Uterus (tissue), 4 donors: ENCODE measurements at places on chromosomes 7 and 10. TPM values are rescaled to one million over a fixed set of nuclear protein-coding genes. Genes with fewer than 3 reads are reported as not detected.
A peak's percentile ranks its signal among the peaks of the same experiment; 100 is the strongest.

GRCh38 chr10:1597370-1598146 lies 139.8 kb downstream of the ADARB2 start:
- no peaks in the 10 kb centered on the region for H3K36me3 ChIP-seq
- DNase-seq = no peak
- no peaks in the 10 kb centered on the region for H3K27me3 ChIP-seq
- H3K27ac ChIP-seq = no peak overlapping the region

- H3K27me3 ChIP-seq = no peaks in the 10 kb centered on the region
- H3K4me3 ChIP-seq = no peak overlapping the region
- no peaks in the 10 kb centered on the region for H3K4me1 ChIP-seq
- H3K27ac ChIP-seq = no peak overlapping the region
- DNase-seq = no peak
- no peaks in the 10 kb centered on the region for H3K36me3 ChIP-seq
These were observed 472.9 kb upstream of the COBL start for GRCh38 chr7:51789489-51789888.

DNA sequence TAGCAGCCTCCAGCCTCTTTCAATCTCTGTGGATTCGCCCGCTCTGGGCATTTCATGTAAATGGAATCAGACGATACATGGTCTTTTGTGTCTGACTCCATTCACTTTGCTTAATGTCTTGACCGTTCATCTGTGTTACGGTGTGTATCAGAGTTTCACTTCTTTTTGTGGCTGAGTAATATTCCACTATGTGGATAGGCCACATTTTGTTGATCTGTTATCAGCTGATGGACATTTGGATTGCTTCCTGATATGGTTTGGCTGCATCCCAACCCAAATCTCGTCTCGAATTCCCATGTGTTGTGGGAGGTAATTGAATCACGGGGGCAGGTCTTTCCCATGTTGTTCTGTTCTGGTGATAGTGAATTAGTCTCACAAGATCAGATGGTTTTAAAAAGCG lies 109.0 kb downstream of the LHPP start:
- DNase-seq = no peak
- H3K4me3 ChIP-seq = no peak overlapping the region
- H3K27ac ChIP-seq = no peak overlapping the region
- no peaks in the 10 kb centered on the region for H3K27me3 ChIP-seq

- no peaks in the 10 kb centered on the region for H3K27me3 ChIP-seq
- no peak overlapping the region for H3K4me3 ChIP-seq
- H3K27ac ChIP-seq = no peak overlapping the region
- H3K4me1 ChIP-seq = no peaks in the 10 kb centered on the region
- H3K36me3 ChIP-seq = no peaks in the 10 kb centered on the region
- no peak for DNase-seq
These were observed 44.0 kb upstream of the COL13A1 start for GRCh38 chr10:69757553-69758309.

GRCh38 chr7:139960157-139960556 lies 102.6 kb downstream of the PARP12 start:
- no peaks in the 10 kb centered on the region for H3K36me3 ChIP-seq
- no peak for DNase-seq
- no peak overlapping the region for H3K27ac ChIP-seq
- no peak overlapping the region for H3K4me3 ChIP-seq
- no peaks in the 10 kb centered on the region for H3K27me3 ChIP-seq

DNA sequence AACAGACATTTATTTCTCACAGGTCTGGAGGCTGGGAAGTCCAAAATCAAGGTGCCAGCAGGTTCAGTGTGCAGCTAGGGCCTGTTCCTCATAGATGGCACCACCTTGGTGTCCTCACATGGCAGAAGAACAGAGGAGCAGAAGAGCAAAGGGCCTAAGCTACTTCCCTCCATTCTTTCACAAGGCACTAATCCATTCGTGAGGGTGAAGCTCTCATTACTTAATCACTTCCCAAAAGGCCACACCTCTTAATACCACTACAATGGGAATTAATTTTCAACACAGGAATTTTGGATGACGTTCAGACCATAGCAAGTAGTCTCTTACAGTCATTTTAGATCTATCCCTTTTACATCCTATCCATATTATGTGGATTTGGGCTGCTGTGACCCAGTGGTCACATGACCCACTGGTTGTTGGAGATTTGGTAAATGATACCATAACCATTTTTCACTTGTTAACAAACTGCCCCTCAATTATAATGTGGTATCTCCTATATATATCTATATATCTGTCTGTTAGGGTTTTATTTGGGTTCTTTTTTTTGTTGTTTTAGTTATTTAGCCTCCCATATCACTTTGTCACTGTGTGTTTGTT lies 63.4 kb downstream of the BBS9 start:
- H3K27me3 ChIP-seq = no peaks in the 10 kb centered on the region
- H3K36me3 ChIP-seq = no peaks in the 10 kb centered on the region
- DNase-seq = no peak
- H3K27ac ChIP-seq = no peak overlapping the region

- no peaks in the 10 kb centered on the region for H3K4me1 ChIP-seq
- DNase-seq = no peak
- H3K27ac ChIP-seq = no peak overlapping the region
- no peak overlapping the region for H3K4me3 ChIP-seq
These were observed 29.8 kb downstream of the ASAH2 start for GRCh38 chr10:50221470-50221869.

DNA sequence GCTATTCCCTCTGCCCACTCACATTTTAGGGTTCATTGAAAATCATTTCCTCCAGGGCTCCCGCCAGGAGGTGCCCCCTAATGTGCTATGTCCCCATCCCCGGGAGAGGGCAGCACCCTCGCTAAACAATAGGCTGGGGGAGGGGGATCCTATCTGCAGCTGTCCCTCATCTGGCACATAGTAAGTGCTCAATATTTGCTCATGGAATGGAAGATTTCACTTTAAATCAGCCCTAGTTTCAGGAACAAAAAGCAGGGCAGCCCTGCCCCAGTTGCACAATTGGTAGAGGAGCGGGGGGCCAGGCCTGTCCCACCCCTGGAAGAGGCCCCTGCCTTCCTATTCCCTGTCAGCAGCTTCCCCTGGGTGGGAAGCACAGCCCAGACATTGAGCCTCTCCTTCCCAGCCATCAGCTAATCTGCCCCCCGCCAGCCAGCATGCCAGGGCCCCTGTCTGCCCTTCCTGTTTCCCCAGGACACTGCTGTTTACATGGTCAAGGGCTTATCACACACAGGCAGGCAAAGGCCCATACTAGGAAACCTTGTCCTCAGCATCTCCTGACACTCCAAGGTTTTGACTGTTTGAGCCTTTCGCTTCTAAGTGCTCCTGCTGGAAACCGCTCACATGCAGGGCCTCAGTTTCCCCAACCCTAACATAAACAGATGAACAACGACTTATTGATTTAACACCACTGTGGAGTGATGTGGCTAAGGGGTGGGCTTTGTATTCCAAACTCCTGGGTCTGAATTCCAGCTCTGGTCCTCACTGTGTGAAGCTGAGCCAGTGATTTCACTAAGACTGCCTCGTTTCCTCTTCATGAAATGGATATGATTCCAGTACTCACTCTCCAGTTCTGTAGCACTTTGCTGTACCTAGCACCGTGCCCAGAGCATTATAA lies 130.7 kb upstream of the ZMIZ1 start:
- H3K27me3 ChIP-seq = no peaks in the 10 kb centered on the region
- H3K4me3 ChIP-seq = no peak overlapping the region
- no peaks in the 10 kb centered on the region for H3K4me1 ChIP-seq
- no peaks in the 10 kb centered on the region for H3K36me3 ChIP-seq

DNA sequence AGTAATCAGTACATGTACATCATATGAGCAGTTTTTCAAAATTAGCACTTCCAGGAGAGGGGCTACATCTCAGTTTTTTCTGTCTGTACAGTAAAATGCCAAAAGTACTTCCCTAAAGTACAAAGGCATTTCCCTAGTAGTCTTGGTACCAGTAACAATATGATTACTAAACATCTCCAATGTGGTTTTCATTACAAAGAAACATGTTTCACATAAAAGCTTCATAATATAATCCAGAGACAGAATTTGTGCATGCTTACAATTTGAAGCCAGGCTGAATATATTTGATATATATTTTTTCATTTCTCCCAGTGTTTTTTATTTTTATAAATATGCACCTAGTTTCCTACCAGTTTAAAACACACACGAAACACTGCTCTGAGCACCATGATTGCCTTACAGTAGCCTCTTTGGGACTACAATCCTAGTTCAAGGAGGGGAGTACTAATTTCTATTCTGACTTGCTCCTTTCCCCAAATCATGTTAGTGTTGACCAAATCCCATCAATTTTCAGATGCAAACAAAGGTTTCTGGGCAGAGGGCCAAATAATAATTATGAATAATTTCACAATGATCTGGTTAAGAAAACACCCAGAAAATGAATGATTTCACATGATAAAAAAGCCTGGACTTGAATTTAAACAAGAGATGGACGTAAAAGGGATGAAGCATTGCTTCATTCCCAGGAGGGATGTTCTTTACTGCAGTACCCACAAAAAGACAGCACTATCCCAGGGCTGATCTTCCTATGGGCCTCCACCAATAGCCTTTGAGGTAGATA lies 201.3 kb downstream of the SLC25A13 start:
- no peak for DNase-seq
- no peak overlapping the region for H3K4me3 ChIP-seq
- no peaks in the 10 kb centered on the region for H3K27me3 ChIP-seq

- H3K27me3 ChIP-seq = no peaks in the 10 kb centered on the region
- no peak overlapping the region for H3K4me3 ChIP-seq
- H3K4me1 ChIP-seq = no peaks in the 10 kb centered on the region
- no peak overlapping the region for H3K27ac ChIP-seq
These were observed 248.4 kb upstream of the KLF6 start for GRCh38 chr10:4033341-4033896.

DNA sequence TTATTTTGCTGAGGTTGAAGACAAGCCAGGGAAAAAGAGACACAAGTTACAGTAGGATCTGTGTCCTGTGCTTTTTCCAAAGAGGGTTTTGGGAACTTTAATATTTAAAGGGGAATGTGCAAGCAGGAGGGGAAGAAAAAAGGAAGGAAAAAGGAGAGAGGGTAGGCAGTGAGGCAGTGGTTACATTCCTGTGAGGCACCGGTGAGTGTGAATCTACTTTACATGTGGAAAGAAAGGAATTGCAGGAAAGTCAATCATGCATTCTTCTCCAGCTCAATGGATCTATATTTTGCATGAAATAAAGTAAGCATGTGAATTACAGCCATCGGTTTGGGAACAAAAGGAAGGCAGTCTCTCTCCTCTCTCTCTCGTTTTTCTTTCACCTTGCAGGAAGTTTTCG lies 12.6 kb upstream of the DYNC2I1 start:
- DNase-seq = no peak
- H3K27ac ChIP-seq = no peak overlapping the region
- H3K36me3 ChIP-seq = no peaks in the 10 kb centered on the region

GRCh38 chr10:128026615-128027300 lies 99.5 kb downstream of the MKI67 start:
- H3K4me1 ChIP-seq = no peaks in the 10 kb centered on the region
- H3K4me3 ChIP-seq = no peak overlapping the region
- no peak overlapping the region for H3K27ac ChIP-seq
- no peaks in the 10 kb centered on the region for H3K27me3 ChIP-seq

GRCh38 chr7:47571331-47572093 lies 10.4 kb downstream of the TNS3 start:
- peaks cover 21% of the 10 kb centered on the region for H3K4me1 ChIP-seq
- H3K4me3 ChIP-seq = no peak overlapping the region
- no peaks in the 10 kb centered on the region for H3K27me3 ChIP-seq
- peak; percentile 71 for DNase-seq

DNA sequence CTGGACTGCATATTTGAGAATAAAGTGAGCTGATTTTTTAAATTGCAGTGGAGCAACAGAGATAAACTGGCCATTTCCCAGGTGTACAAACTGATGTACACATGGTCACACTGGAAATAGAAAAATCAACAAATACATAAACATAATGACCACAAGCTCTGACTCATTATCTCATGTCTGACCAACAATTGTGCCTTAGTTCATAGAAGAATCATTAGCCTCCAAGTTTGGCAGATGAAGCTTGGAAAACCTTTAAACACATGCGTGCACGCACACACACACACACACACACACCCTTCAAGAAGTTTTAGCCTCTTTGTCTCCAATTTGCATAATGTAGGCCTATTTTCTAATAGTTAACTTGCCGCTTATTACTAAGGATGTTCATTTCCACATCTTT lies 308.9 kb upstream of the POM121L12 start:
- H3K27me3 ChIP-seq = no peaks in the 10 kb centered on the region
- no peak for DNase-seq
- H3K4me3 ChIP-seq = no peak overlapping the region
- no peaks in the 10 kb centered on the region for H3K36me3 ChIP-seq

GRCh38 chr10:73486601-73487000 lies 9.2 kb downstream of the PPP3CB start:
- no peak overlapping the region for H3K27ac ChIP-seq
- no peaks in the 10 kb centered on the region for H3K27me3 ChIP-seq
- no peak for DNase-seq

GRCh38 chr7:101605611-101606497 lies 23.2 kb downstream of the MYL10 start:
- H3K27ac ChIP-seq = no peak overlapping the region
- no peaks in the 10 kb centered on the region for H3K27me3 ChIP-seq
- no peak for DNase-seq
- no peak overlapping the region for H3K4me3 ChIP-seq

DNA sequence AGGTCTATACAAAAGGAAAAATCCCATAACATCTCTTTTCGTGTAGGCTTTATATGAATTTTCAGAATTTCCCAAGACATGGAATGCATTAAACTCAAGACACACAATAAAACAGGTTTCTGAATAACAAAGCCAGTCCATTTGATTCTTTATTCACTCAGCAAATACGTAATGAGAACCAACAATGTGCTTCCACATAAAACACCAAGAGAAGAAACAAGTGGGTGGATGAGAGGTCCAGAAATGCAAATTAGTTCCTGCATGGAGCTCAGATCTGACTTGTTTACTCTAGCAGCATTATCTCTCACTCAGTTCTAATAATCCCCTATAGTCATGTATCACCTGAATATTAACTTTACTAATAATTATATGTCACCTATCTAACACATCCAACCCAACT lies 249.5 kb downstream of the LRRTM3 start:
- H3K4me3 ChIP-seq = no peak overlapping the region
- no peaks in the 10 kb centered on the region for H3K4me1 ChIP-seq
- H3K27me3 ChIP-seq = no peaks in the 10 kb centered on the region
- no peak overlapping the region for H3K27ac ChIP-seq
- DNase-seq = no peak

The TEX47 gene
- total RNA-seq = not detected

The EN2 gene
- total RNA-seq = 2.1 TPM

The PON3 gene
- not detected for total RNA-seq

The TUBB8 gene
- not detected for total RNA-seq

The PDE1C gene
- 15.9 TPM for total RNA-seq

The NPTX2 gene
- total RNA-seq = 5.1 TPM
